NCI-H446 treated with DMSO at 0.1 percent for 48 hours (cell line): ENCODE measurements at places on chromosomes 3 and 15.
A peak's percentile ranks its signal among the peaks of the same experiment; 100 is the strongest.

DNA sequence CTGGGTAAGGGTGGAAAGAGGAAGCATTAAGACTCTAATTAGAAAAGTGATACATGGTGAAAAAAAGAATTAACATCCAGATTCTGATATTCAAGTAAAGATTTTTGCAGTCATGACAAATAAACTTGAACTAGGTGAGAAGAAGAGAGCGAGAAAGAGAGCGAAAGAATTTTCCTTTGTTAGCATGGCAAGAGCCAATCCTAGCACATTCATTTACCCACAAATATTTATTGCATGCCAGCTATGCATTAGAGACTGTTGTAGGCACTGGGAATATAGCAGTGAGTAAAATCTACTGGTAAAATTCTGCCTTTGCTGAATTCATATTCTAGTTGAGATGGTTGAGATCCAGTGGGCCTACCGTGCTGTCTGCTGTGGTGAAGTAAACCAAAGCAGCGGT, 177.9 kb upstream of the DPH6 start:
- DNase-seq = no peak

DNA sequence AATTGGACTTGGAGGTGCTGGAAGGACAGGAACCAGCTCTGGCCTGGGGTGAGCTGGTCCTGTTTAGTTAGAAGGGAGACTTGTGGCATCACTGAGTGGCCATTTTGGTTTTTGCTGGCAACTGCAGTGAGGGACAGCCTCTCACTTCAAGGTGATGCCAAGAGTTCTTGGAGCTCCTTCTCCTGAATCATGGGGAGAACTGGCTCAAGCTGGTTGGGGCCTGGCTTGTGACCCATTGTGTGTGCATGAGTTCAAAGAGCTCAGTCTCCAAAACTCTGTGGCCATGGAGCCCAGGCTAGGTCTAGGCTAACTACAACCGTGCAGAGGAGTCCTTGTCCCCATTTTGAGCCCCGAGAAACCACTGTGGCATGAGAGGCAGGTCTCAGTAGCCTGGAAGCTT, 60.1 kb upstream of the ZNF148 start:
- DNase-seq = no peak

DNA sequence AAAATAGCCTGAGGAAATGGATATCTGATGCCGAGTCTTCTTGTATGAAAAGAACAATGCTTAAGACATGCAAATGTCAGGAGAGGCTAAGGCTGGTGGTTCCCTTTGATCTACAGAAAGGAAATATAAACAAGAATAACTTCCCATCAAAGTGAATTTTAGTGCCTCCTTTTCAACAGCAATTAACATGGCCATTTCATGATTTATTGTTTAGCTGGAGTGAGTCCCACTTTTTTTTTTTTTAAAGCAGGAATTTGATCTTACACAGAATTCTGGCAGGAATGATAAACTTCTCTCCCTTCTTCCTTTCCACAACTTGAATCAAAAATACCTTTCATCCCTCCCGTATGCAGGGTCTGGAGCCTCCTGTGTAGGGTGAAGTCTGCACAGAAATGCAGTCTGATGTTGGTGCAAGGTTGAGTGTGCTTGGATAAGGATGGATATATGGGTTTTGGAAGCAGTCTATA, 287.0 kb downstream of the MEX3B start:
- DNase-seq = peak; percentile 31

DNA sequence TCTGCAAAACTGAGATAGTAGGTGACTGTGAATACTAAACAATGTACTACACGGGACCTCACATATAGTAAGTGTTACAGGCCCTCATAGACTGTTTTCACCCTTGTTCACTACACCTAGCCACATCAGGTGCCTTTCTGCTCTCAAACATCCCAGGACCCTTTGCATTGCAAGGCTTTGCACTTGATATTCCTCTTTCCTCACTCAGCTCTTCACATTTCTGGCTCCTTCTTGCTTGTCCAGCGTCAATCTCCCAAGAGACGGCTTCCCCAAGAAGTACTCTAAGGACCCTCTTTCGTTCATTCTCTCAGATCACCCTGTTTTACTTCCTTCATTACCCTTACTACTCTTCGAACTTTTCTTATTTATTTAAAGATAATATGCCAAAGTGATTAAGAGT, 10.0 kb downstream of the DENND4A start:
- no peak for DNase-seq

DNA sequence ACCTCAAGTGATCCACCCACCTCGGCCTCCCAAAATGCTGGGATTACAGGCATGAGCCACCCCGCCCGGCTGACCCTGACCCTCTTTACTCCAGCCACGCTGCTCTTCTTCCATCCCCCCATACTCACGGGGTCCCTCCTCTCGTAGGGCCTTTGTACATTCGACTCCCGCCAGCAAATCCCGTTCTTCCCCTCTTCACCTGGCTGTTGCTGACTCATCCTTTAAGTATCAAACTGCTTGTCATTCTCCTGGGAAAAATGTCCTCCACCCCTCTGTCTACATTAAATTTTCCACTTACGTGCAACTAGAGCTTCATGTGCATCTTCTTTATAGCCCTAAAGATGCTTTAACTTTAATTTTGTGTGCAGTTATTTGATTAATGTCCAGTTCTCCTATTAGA, 203.1 kb downstream of the OPA1 start:
- no peak for DNase-seq

DNA sequence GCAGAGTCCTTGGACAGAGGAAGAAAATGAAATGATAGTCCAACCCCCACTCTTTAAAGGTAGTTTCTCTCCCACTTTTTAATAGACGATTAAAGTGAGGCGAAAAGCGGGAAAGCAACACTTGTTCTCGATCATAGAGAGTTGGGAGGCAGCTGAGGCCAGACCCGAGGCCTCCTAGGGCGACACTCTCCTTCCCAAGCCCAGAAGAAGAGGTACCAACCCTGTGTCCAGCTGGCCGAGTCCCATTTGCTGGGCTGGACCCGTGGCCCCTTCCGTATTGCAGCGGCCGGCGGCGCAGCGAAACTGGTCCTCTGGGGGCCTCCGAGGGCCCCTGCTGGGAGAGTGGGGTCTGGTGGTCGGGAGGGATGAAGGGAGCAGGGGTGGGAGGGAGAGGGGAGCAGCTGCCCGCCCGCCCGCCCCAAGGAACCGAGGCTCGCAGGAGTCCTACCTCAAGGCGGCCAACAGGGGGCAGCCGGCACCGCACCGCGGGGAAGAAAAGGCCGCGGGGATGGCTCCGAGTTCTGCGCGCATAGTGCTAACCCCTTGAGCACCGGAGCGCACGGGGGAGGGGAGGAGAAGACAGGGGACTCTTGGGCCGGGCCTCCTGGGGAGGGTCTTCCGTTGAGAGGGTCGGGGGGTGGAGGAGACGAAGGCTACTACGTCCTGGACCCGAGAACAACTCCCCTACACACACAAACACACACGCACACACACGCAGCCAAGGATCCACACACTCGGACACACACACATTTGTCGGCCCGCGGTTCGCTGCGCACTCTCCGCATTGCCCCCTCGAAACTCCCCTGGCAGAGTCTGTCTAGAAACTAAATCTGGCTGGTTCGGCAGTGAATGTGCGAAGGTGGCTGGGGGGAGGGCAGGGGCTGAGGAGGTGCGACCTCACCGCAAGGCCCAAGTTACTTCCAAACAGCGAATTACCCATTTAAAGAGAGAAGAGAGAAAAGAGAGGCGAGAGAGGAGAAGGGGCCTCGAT, 2.0 kb downstream of the WNT5A start:
- DNase-seq = peak; percentile 13

- DNase-seq = no peak
These were observed 87.5 kb upstream of the LINGO1 start for GRCh38 chr15:77720173-77720572.

- no peak for DNase-seq
These were observed 122.3 kb downstream of the PLD1 start for GRCh38 chr3:171688002-171688401.

GRCh38 chr3:124276133-124276532, 284.2 kb upstream of the ROPN1 start:
- no peak for DNase-seq

DNA sequence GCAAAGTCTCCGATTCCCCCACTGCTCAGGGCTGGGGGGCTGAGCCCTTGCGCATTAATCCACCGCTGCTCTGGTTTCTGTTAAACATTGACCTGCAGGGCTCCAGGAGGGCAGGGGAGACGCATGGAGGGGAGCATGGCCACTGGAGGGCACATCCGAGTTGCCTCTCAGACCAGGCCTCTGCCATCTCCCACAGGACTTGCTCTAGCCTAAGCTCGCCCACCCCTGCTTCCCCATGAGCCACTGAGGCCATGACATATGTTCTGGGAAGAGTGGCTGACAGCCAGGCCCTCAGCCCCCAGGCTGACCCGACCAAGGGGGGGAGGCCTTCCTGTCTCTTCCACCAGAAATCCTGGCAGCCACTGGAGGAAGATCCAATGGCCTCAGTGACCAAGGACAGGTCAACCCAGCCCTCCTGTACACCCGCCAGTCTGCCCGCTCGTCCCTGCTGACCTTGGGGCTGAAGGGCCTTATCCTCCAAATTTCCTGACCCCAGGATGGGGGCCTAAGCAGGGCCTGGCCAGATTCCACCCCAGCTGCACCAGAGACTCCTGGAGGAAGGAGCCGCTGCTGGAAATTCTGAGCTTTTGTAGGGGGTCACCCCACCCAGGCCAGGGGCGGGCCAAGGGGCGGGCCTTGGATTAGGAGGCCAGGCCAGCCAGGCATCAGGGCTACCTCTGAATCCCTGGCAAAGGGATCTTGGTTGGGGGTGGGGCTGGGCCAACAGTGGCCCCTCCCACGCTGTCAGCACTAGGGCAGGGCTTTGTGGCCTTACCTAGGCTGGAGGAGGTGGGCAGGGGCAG, at the start of gene HYAL1:
HYAL1 (minus strand) TSS at position 562 of the 803 bp plus-strand sequence. CDS start 618 bp downstream, outside the sequence.
- no peak for DNase-seq

- no peak for DNase-seq
These were observed 17.5 kb downstream of the PIK3R4 start for GRCh38 chr3:130729154-130729553.

DNA sequence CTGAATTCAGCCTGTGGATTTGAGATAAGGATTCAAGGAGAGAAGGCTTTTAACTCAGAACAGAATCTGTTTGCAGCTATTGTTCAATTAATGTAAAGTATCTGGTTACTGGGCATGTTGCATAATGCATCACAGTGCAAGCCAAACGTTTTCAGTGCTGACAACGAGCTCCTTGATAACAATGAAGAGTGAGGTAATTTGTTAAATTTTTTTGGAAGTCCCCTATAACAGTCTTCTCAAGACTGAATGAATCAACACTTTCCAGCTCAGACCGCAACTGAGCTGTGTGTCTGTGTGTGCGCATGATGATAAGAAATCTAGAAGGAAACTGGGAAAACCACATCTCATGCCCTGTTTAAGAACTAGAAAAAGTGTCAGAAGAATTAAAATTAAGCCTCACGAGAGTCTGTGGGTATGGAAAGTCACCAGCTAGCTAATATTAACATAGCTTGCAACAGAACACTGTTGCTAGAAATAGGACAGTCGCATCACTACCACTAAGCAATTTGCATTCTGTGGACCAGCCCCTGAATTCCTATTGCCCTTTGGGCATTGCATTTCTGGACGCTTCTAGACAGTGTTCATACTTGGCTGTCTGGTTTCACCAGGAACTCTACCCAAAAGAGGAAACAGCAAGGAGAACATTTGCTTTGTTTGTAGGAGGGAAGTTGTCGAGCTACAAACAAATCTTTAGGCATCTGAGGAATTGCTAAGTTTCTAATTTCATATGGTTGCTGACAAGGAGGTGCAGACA, 43.7 kb upstream of the ATP2C1 start:
- no peak for DNase-seq

- no peak for DNase-seq
These were observed at the start of gene HAPLN3 for GRCh38 chr15:88894819-88895767. TSS of gene HAPLN3 (minus strand) at chr15:88895544. CDS start at chr15:88887298, 8,246 bp downstream.

DNA sequence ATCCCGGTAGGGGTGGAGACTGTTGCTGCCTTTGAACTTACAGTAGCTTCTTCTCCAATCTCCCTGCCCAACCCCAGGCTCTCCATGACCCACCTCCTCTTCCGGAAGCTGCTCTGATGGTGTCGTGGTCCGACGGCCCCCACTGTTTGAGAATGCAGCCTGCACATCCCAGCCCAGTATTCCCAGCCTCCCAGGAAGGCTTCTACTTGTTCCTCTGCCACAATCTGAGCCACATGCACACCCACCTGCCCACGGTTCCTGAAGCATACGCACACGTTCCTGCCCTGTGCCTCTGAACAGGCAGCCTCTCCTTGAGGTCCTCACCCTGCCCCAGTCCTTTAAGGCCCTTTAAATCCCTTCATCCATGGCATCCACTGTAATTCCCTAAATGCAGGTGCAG, 57.4 kb downstream of the ABTB1 start:
- no peak for DNase-seq

- DNase-seq = no peak
These were observed 9.2 kb downstream of the PLEKHO2 start for GRCh38 chr15:64850778-64851502.

DNA sequence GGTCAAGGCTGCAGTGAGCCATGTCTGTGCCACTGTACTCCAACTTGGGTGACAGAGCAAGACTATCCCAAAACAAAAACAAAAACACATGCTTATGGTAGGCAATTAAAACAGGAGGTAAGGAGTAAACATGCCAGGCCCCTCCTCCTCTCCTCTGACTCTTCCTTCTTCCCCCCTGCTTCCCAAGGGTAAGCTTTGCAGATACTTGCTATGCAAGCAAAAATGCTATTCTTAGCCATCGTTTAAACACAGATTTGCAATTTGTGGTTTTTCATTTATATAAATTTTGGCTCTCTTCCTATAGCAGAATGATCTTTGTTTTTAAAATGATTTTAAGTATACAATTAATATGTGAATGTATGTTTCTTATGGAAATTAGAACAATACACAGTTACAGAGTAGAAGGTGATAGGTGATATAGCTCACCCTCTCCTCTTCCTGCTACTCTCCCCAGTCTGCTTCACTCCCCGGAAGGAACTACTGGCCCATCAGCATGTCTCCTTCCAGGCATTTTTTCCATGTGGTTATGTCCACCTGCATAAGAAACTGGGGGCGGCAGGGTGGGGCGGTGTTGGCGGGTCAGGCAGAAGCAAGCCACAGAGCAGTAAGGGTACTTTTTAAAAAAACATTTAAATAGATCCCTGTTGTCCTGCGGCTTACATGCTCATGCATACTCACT, 42.1 kb downstream of the IGF1R start:
- no peak for DNase-seq

- no peak for DNase-seq
These were observed 40.3 kb downstream of the CHL1 start for GRCh38 chr3:236881-237280.

DNA sequence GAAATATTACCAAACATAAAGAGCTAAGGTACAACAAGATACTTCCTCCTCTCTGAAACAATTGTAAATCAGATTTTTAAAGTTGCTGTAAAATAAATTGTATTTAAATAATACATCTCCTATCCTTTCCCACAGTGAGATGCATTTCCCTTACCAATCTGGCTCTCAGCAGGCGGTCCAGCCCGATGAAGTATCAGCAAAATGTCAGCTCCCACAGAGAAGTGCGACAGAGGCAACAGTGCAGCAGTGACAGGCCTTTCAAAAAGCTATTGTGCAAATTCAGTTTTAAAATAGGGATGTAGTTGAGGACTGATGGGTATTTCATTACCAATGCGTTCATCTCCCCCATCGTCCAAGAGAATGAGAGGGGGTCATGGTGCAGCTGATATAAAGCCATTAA, 733.2 kb upstream of the GOLIM4 start:
- no peak for DNase-seq

GRCh38 chr3:58496206-58496857, 4.4 kb downstream of the KCTD6 start:
- DNase-seq = no peak
